Stimulated activated CD4-positive, alpha-beta T cell treated with anti-CD3 and anti-CD28 coated beads, TNF-alpha, amount 100 ng/mL, for 1 hour (primary cell): ENCODE measurements at places on chromosomes 11 and 22.

GRCh38 chr11:46050662-46051061 lies 70.6 kb downstream of the PHF21A start:
- no peak for DNase-seq

DNA sequence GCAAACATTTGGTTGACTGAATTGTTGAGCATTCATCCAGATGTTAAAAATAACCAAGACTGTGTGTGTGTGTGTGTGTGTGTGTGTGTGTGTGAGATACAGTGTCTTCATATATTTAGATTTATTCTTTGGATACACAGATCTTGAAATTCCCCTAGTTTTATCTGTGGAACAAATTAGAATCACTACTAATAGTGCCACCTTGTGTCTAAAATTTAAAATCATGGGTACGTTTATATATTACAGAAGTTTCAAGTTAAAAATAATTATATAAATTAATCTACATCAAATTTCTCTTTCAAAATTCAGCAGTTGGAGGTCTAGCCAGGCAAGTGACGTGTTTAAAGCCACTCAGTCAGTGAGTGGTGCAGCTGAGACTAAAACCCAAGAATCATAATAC lies 1566.2 kb upstream of the TENM4 start:
- no peak for DNase-seq

GRCh38 chr11:77789061-77789730 lies 31.3 kb downstream of the RSF1 start:
- DNase-seq = no peak

- DNase-seq = no peak
Measured at GRCh38 chr11:68396516-68396915, 64.0 kb upstream of the PPP6R3 start.

- DNase-seq = no peak
Measured at GRCh38 chr11:36343436-36343835, 47.3 kb downstream of the PRR5L start.

DNA sequence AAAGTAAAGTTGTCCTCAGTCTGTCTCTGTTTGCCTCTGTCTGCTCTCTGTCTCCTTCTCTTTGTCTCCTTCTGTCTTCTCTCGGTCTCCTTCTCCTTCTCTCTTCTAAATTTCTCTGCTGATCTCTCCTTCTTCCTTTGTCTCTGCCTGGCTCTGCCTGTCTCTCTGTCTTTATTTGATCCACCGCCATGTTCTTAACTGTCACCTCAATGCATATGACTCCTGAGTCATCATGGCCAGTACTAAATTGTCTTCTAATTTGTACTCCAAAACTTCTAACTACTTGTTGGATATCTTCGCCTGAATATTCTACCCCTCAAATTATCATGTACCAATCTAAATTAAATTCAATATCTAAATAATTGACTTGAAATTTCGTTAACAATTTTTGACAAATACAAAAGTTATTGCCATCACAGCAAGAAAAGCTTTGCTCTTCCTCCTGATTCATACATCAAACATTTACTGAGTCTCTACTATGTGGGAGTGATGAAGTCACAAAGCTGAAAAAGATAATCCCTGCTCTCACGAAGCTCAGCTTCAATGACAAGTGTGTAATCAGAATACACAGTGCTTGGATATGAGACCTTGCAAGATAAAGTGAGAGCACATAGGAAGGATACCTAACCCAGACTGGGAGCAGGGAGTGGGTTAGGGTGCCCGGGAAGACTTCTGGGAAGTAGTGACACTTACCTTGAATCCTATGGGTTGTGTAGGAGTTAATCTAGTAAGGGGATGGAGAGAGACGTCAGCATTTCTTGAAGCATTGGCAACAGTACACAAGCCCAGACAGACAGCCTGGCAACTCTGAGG lies 193.0 kb downstream of the MAML2 start:
- no peak for DNase-seq

GRCh38 chr22:22789233-22789921 lies 98.2 kb upstream of the IGLL5 start:
- no peak for DNase-seq

- no peak for DNase-seq
Measured at GRCh38 chr11:83069441-83070043, 2.2 kb downstream of the RAB30 start.

DNA sequence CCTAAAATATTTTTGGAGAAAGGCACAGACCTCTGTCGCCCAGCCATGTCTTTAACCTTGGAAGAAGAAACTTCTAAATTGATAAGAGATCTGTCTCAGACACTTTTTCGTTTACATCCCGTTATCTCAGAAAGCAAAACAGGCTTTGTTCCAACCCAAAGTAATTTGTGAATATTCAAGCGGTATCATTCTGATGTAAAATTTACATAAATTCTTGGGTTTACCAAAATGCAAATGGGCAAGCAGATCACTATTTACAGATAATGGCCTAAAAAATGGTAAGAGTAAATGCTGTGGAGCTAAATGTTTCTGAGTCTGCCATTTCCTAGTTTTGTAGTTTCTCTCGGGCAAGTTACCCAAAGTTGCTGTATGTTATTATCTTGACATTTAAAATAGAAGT lies 101.9 kb upstream of the VPREB1 start:
- no peak for DNase-seq

DNA sequence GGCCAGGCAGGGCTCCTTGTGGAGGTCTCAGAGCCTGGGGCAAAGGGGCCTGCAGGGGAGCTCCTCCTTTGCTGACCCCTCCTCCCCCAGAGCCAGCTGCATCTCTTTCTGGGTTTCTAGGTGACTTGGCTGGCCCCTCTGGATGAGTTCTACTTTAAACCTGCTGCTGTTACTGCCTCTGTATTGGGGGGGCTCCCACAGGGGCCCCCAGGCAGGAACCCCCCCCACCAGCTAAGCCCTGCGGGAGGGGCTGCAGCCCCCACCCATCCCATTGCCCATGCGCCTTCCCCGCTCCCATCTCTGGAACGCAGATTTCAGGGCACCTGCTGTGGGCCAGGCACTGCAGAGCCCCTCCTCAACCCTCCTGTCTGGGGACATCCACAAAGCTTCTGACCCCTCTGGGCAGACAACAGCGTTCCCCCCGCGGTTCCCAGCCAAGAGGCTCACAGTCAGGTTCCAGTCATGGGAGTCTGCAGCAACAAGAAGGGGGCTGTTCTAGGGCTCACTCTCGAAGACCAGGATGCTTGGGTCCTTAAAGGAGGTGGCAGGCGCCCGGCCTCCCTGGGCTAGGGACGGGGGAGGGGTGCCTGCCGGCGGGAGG lies 815 bp upstream of the PLCB3 start:
- no peak for DNase-seq

- no peak for DNase-seq
Measured at GRCh38 chr22:26482161-26482560, 1.4 kb downstream of the HPS4 start.

GRCh38 chr11:66747480-66747879 lies 18.5 kb upstream of the SPTBN2 start:
- DNase-seq = no peak

- no peak for DNase-seq
Measured at GRCh38 chr11:17150521-17150920, 57.3 kb downstream of the PIK3C2A start.

GRCh38 chr11:995044-995751 lies 41.3 kb downstream of the MUC6 start:
- DNase-seq = no peak
